Urothelium cell line (cell line): ENCODE measurements at places on chromosomes 13 and 19.

DNA sequence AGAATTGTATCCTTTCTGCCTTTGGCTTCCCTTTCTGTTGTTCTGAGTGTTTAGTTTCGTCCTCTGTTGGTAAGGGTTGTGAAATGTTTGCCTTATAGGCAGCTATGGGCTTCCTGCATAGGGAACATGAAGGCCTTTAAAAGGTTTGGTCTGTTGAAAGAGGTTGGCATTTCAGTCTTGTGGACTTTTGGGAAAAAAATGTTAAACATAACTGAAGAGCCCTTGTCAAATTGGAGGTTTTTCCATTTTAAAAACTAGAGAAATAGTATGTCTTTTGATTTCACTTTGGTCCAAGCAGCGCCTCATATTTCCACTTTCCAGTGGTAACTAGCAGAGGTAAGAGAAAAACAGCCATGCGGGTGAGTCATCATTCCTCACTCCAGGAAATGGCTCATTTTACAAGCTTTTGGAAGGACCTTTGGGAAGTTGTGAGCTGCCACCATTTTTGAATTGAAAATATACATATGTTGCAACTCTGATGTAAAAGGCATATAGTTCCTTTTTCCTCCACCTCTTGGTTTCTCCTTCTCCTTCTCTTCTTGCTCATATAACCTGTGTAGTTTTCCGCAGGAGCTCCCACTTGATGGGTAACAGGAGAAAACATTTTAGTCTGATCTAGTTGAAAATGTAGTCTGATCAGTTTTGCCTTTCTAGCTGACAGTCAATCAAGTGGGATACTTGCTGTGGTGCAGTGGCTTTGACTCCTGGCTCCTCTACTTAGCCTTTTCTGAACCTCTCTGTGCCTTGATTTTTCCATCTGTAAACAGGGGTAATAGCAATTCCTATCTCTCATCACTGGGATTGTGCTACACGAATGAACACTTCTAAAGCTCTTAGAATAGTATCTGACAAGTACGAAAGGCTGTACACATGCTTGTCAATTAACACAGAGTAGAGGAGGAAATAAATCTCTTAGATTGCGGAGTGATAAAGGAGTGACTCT, 23.0 kb downstream of the GPC6 start:
- DNase-seq: peak; percentile 55

DNA sequence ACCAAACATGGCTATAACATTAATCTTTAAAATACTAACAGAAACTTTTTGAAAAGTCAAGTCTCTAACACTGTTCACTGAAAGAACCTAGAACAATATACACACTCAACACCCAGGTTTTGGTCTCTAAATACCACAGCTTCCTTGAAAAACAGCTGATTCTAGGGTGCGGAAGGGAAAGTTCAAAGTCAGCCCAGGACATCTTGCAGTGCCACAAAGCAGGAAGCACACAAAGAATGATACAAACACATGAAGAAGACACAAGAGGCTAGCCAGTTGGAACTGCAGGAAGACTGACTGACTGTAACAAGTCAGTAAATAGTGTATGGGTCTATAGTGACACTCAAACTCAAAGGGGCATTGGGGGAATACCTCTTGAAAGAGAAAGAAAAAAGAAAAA, 4.6 kb downstream of the DEDD2 start:
- no peak for DNase-seq

- no peak for DNase-seq
Observed at GRCh38 chr19:31372246-31372781, 23.1 kb upstream of the TSHZ3 start.

DNA sequence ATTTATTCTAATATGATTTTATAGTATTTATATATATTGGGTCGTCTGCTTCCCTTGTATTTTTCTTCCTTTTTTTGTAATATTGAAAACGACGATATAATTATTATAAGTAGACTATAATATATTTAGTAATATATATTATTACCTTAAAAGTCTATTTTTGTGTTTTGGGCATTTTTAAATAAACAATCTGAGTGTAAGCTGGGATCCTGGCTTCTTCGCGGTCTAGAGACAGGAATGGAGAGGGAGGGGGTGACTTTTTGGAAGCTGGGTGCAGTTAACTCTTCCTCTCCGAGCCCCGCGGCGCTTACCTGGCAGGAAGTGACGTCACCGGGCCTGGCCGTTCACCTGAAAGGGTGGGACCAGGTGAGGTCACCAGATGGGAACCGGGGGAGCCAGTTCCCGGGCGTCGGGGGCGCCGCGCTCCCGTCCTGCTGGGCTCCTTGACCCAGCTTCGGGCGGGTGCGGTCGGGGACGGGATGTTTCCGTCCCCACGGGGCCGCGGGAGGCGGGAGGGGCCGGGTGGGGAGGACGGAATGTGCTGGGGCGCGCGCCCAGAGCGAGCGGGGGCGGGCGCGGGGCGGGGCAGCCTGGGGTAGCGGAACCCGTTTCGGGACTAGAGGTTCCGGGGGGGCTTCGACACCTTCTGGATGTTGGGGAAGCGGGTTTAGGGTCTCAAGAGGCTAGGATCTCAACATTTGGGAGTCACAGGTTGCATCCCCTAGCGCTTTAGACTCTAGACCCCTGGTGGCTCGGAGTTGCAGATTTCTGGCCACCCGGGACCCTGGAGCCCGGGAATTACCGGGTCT, 2.8 kb downstream of the ZFP36 start:
- DNase-seq: peak; percentile 68

DNA sequence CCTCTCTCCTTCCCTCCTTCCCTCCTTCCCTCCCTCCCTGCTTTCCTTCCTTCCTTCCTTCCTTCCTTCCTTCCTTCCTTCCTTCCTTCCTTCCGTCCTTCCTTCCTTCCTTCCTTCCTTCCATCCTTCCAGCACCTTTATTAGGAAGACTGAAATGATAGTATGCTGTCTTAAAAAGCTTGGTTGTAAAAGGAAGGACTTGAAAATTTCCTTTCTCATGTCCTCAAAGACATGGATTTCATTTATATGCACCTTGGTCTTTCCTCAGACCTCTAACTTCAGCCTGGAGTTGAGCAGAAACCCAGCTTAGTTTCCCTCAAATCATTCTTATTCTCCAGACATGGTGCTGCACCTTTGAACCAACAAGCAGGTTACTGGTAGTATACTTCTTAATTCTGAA, 141.7 kb downstream of the GPC6 start:
- DNase-seq: no peak

DNA sequence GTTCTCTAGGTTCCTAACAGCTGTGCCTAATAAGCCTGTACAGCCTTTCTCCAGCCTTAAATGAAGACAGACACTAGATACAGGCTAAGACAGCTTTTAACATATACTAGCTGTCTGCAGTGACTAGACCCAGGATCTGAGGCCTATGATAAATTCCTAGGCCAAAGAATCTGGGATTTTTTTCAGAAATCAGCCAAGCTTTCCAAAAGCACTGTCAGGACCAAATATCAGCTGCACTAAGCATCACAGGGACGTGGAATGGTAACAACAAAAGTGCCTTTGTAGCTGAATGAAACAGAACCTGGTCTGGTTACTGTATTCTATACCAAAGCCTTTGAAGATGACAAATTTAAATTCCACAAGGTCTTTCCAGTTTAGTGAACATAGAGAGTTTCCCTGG, 77.9 kb upstream of the DOCK9 start:
- DNase-seq: no peak

- DNase-seq: no peak
Observed at GRCh38 chr13:30047154-30047874, 196.9 kb upstream of the UBL3 start.

DNA sequence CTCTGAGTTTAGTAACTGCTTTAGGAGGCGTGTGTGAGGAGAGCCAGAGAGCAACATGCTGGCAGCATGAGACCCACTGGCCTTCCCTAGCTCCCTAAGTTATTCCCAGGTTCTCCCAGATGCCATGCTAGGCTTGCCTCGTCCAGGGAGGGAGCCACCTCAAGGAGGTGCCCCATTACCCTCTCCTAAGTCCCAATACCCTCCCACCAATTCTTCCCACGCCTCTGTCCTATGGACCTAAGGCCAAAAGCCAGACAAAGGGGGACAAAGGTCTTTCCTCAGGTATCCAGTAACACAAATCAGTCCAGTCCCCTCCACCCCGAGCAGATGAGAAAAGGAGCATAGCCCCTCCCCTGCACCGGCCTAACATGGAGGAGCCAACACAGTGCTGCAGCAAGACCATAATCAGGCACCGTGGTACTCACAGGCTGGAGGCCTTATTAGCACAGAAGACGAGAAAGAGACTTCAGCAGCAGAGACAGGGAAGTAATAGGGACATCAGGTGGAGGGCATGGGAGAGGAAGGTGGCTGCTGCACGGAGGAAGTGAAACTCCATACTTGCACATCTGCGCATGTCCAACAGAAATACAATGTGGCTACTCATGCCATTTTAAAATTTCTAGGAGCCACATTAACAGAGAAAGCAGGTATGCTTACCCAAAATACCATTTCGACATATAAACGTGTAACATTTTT, 46.3 kb downstream of the BRD4 start:
- DNase-seq: no peak

DNA sequence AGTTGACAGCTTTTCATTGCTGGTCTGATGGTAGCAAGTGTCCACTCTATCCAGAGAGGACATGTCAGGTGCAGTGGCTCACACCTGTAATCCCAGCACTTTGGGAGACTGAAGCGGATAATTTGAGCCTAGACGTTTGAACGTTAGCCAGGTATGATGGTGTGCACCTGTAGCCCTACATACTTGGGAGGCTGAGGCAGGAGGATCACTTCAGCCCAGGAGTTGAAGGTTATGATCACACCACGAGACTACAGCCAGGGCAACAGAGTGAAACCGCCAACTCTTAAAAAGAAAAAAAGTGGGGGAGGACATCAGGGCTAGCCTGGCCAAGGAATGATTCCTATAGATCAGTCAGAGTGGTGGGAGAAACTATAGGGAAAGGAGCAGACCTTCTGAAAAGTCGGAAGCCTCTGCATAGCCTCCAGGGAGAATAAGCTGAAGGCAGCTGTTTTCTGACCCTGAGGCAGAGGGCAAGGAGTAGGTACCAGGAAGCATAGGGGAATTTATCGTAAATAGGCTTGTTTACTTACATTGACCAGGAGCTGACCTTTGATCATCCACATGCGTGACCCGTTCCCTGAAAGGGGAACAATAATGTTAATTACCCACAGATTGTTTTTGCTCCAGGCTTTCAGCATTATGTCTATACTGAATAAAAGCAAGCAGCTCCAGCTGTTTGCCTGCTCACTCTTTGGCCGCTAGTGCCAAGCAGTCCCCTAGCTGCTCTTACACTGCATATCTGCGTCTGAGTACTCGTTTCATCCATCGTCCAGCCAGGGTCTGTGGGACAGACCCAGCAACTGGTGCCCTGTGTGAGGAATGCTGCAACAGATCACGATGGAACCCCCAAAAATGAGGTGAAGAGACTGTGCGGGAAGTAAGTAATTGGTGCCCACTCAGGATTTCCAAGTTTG, 161.6 kb downstream of the RNF17 start:
- DNase-seq: no peak

DNA sequence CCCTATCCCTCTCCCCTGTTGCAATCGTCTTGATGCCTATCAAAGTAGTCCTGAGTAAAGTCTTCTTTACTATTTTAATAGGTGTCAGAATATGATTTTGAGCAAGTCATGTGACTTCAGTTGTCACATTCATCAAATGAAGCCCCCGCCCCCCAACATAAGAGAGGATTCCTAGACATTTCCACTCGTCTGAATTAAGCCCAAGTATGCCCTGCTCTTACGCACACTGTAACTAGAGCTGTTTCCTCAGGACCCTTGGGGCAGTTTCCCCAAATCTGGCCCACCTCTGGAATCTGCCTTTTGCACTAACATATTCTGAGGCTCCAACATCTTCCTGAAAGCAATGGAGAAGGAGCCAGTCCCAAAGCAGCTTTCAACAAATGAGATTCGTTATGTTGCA, 25.5 kb downstream of the SACS start:
- DNase-seq: no peak

DNA sequence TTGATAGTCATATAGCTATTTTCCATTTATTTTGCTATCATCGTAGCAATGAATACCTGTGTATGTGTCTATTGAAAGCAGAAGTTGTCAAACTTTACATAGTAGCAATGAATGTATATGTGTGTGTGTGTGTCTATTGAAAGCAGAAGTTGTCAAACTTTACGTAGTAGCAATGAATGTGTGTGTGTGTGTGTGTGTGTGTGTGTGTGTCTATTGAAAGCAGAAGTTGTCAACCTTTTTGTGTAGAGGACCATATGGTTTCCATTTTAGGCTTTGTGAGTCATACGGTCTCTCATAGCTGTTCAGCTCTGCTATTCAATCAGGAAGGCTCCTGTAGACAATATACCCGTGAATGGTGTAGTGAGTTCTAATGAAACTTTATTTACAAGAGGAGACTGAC, 20.8 kb downstream of the NLRP4 start:
- no peak for DNase-seq

DNA sequence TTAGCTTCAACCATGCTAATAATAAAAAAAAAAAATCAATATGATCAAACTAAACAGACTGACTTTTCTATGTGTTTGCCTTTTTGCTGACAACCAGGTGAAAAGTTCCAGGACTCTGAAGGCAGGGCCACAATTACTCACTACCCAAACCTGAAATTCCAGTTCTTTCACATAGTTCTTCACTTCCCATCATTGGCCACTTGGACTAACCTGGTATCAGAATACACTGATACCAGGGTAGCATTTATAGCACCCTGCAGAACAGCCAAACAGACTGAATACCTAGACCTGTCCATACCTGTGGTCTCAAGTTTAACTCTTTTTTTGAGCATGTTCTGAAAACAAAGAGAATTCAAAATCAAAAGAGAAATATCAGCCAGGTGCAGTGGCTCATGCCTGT, 25.1 kb downstream of the ELF1 start:
- DNase-seq: peak; percentile 2

DNA sequence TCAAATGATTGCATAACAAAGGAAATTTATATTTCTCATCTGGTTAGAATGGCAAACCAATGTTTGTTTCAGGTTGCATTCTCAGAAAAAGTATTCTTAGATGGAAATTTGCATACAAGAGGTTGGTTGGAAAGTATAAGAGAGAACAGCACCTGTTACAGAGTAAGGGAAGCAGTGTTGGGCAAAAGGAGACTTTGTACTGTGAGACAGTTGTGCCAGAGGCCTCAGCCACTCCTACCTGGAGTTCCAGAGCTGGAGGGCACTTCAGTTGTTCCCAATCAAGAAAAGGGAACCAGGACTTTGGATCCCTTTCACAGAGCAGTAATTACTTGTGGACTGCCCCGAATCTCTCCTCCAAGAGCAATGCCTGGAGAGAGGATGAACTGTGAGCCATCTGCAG, 81.8 kb downstream of the SPRY2 start:
- DNase-seq: no peak

- no peak for DNase-seq
Observed at GRCh38 chr13:108276060-108276459, 6.5 kb downstream of the TNFSF13B start.

- DNase-seq: peak; percentile 68
Observed at GRCh38 chr13:114130837-114131582, 1.4 kb downstream of the RASA3 start.

- peak; percentile 70 for DNase-seq
Observed at GRCh38 chr19:49387936-49388372, at the start of gene KASH5. KASH5 (plus strand) TSS chr19:49388249; CDS start chr19:49390884, 2,635 bp downstream.

DNA sequence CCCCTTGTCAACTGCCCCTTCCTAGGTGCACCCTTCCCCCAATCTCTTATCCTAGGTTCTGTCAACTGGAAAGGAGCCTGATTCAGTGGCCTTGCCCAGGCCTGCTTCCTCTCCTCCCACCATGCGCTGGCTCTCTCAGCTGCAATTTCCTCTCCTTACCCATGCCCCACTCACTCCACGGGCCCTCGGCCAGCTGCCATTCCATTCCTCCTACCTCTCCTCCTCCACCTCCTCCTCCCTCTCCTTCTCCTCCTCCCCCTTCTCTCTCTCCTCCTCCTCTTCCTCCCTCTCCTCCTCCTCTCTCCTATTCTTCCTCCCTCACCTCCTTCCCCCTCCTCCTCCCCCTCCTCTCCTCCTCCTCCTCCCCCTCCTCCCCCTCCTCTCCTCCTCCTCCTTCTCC, 9.6 kb upstream of the TIMM44 start:
- no peak for DNase-seq

- no peak for DNase-seq
Observed at GRCh38 chr13:40442231-40442630, 224.2 kb downstream of the FOXO1 start.
